Bronchus fibroblast of lung (primary cell): ENCODE measurements at places on chromosomes 3 and 15. TPM values are rescaled to one million over a fixed set of nuclear protein-coding genes. Genes with fewer than 3 reads are reported as not detected.

Gene TMEM207
- total RNA-seq: not detected in 2 replicates

Gene GALNT15
- 10.4 and 10.9 TPM in 2 replicates for total RNA-seq

Gene PP2D1
- not detected in 2 replicates for total RNA-seq

Gene TPM1
- total RNA-seq: 117 and 137 TPM in 2 replicates

Gene CSPG4
- 72.4 and 79.4 TPM in 2 replicates for total RNA-seq

Gene ARRDC4
- 6.4 and 6.5 TPM in 2 replicates for total RNA-seq

Gene GOLGA6L7
- total RNA-seq: not detected in 2 replicates

Gene CLSTN2
- 0.15 and 0.17 TPM in 2 replicates for total RNA-seq

Gene SLC12A8
- total RNA-seq: 4.8 and 6.2 TPM in 2 replicates

Gene SLC51B
- total RNA-seq: not detected in 2 replicates

Gene SCG3
- not detected in 2 replicates for total RNA-seq

Gene ATP13A4
- total RNA-seq: 0.15 TPM in 1 of 2 replicates, not detected in the other

Gene CHRNA3
- not detected in 2 replicates for total RNA-seq

Gene IL20RB
- total RNA-seq: 2.2 and 3.0 TPM in 2 replicates

Gene RBPMS2
- total RNA-seq: 0.34 and 0.59 TPM in 2 replicates

Gene AVEN
- 10.4 and 14.8 TPM in 2 replicates for total RNA-seq

Gene ADPRH
- total RNA-seq: 2.0 and 2.7 TPM in 2 replicates
